Smooth muscle cell of the coronary artery (primary cell): ENCODE measurements at places on chromosomes 12 and 14. TPM values are rescaled to one million over a fixed set of nuclear protein-coding genes. Genes with fewer than 3 reads are reported as not detected.

SLC17A8 gene
- total RNA-seq, result not detected in 2 replicates

KRT85 gene
- total RNA-seq, result not detected in 2 replicates

WNT5B gene
- 2.9 and 28.5 TPM in 2 replicates for total RNA-seq

LRFN5 gene
- 0.30 and 0.70 TPM in 2 replicates for total RNA-seq

RASSF9 gene
- 1.1 and 1.2 TPM in 2 replicates for total RNA-seq

RIMKLB gene
- 25.0 and 35.6 TPM in 2 replicates for total RNA-seq

SERPINA10 gene
- not detected in 2 replicates for total RNA-seq

KRT78 gene
- total RNA-seq, result not detected in 2 replicates

SMIM41 gene
- total RNA-seq, result 0.12 and 0.15 TPM in 2 replicates

SERPINA1 gene
- total RNA-seq, result 0.08 TPM in 1 of 2 replicates, not detected in the other

PRH2 gene
- not detected in 2 replicates for total RNA-seq

LRCOL1 gene
- total RNA-seq, result not detected in 2 replicates

GPR65 gene
- 0.12 and 0.15 TPM in 2 replicates for total RNA-seq

PLA2G1B gene
- not detected in 2 replicates for total RNA-seq

SCNN1A gene
- total RNA-seq, result 0.12 and 0.15 TPM in 2 replicates
